ENCODE measurements at places on chromosomes 6 and 20. TPM values are rescaled to one million over a fixed set of nuclear protein-coding genes. Genes with fewer than 3 reads are reported as not detected.

DNA sequence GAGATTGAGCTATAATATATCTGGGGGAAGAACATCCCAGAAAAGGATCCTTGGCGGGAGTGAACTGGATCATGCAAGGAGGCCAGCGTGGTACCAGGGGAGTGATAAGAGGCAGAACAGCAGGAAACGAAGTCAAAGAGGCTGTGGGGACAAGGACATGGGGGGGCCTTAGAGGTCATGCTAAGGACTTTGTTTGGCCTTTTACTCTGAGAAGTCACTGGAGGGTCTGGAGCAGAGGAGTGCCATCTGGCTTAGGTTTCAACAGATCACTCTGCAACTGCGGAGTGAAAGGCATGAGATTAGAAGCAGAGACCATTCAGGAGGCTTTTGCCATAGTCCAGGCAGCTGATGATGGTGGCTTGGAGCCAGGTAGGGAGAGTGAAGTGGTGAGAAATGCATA lies 24.3 kb downstream of the MRAP2 start:
- no peak overlapping the region for H3K4me3 ChIP-seq
- H3K27me3 ChIP-seq: no peaks in the 10 kb centered on the region
- H3K36me3 ChIP-seq: no peaks in the 10 kb centered on the region

ENPP5 gene
- 17.1 TPM for total RNA-seq

DNA sequence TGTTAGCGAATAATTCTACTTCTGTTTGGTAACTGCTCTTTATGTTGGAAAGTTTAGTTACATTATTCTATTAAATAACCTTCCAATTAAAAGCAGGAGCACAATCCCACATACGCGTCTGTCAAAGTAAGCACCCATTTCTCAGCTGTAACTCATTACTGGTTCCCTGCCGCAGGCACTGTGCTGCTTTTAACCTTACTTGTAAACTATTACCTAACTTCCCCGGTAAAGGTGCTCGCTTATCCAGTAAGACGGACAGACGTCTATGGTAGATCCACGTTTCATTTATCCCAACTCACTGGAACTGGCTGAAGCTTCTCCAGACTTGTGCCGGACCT lies 529 bp upstream of the ENPP4 start:
- H3K27me3 ChIP-seq: no peaks in the 10 kb centered on the region
- H3K36me3 ChIP-seq: no peaks in the 10 kb centered on the region
- DNase-seq: no peak
- H3K4me1 ChIP-seq: no peaks in the 10 kb centered on the region

ZFP57 gene
- not detected for total RNA-seq

- no peak overlapping the region for H3K4me3 ChIP-seq
- H3K36me3 ChIP-seq: no peaks in the 10 kb centered on the region
- H3K4me1 ChIP-seq: peaks cover 13% of the 10 kb centered on the region
- no peak overlapping the region for H3K27ac ChIP-seq
These were observed 3.2 kb downstream of the PTK6 start for GRCh38 chr20:63533871-63534393.

DNA sequence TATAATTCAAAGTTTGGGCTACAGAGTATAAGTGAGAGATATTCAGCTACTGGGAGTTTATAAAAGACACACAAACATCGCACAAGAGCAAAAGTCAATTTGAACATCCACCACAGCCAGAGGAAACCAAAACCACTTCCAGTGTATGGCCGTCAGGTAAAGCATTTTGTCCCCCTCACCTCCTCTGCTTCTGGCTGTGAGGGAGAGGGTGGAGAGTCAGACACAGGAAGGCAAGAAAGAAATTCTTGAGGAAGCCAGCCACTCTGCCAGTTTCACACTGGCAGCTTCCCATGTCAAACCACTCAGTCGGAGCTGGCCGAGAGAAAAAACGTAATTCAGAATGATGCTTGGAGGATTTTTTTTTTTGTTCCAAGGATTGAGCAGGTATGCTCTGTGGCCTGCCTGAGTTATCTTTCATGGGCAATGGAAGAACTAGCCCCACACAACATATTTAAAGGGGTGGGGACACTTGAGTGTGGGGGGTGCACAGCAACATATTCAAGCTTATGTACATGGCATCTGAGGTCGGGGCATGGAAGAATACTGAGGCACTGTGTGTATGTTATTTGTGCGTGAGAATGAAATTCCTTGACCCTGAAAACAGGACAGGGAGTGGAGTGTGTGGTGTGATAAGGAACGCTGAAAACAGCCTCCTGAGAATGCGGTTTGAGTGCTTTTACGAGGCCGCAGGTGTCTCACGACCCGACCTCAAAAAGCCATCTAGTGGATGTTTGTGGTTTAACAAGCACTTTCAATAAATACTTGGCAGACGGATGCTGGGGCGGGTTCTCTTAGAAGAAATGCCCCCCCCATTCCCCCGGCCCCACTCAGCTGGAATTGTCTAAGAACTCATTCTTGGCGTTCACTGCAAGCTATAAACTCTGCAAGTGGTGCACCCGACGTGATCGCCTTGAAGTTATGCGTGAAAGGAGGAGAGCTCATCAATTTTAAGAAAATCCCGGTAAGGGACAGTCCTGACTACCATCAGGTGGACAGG lies 27.5 kb upstream of the ZBTB22 start:
- peak overlapping the region; percentile 72 for H3K27ac ChIP-seq
- H3K4me3 ChIP-seq: peak overlapping the region; percentile 29
- H3K36me3 ChIP-seq: no peaks in the 10 kb centered on the region
- peaks cover 3% of the 10 kb centered on the region for H3K4me1 ChIP-seq
- H3K27me3 ChIP-seq: no peaks in the 10 kb centered on the region
- DNase-seq: peak; percentile 59

DNA sequence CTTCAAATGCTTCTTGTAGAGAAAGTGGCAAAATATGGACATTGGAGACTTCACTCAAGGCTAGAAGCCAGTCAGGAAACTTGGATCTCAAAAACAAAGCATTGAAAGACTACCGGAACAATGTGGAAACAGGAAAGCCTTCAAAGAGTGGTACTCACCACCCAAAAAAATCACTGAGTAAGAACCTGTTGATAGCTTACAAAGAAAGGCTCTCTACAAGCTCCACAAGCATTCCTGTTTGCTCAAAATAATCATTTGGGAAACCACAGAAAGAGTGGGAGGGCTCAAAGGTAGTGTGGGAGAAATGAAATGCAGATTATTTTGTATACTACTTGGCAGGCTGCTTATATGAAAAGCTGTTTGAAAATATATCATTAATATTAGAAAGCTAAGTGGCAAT lies 9.5 kb upstream of the DST start:
- DNase-seq: no peak
- no peak overlapping the region for H3K4me3 ChIP-seq
- no peaks in the 10 kb centered on the region for H3K36me3 ChIP-seq
- H3K27ac ChIP-seq: peak overlapping the region; percentile 27
- no peaks in the 10 kb centered on the region for H3K27me3 ChIP-seq
- peaks cover 10% of the 10 kb centered on the region for H3K4me1 ChIP-seq

- no peak for DNase-seq
- H3K27me3 ChIP-seq: no peaks in the 10 kb centered on the region
- H3K4me3 ChIP-seq: no peak overlapping the region
- no peak overlapping the region for H3K27ac ChIP-seq
- peaks cover 9% of the 10 kb centered on the region for H3K4me1 ChIP-seq
These were observed 542.9 kb upstream of the JAG1 start for GRCh38 chr20:11216451-11217314.

- H3K36me3 ChIP-seq: no peaks in the 10 kb centered on the region
- no peak overlapping the region for H3K4me3 ChIP-seq
- no peak overlapping the region for H3K27ac ChIP-seq
These were observed 132.9 kb downstream of the FOXO3 start for GRCh38 chr6:108693430-108694154.

DNA sequence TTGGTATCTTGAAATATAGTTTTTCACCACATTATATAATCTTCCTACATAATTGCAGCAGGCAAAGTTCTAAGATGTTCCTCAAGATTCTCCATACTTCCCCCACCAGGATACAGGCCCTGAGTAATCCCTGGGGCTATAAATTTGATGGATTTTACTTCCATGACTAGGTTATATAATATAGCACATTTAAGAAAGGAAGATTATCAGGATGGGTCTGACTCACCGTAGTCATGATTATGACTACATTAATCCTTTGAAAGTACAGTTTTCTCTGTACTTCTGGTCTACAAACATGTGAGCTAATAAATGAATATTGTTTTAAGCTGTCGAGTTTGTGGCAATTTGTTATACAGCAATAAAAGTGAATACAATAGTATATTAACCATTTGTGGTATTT lies 122.5 kb downstream of the MACROD2 start:
- H3K4me3 ChIP-seq: no peak overlapping the region
- H3K27ac ChIP-seq: no peak overlapping the region
- no peaks in the 10 kb centered on the region for H3K27me3 ChIP-seq
- no peak for DNase-seq
- no peaks in the 10 kb centered on the region for H3K36me3 ChIP-seq

- no peak for DNase-seq
- H3K36me3 ChIP-seq: peaks cover under 1% of the 10 kb centered on the region
- H3K4me3 ChIP-seq: no peak overlapping the region
- peaks cover 15% of the 10 kb centered on the region for H3K4me1 ChIP-seq
These were observed 11.2 kb upstream of the C20orf144 start for GRCh38 chr20:33650753-33651561.

All from left lung (tissue), 14 donors.